Amniotic stem cell (primary cell): ENCODE measurements at places on chromosomes 5 and 9.
A peak's percentile ranks its signal among the peaks of the same experiment; 100 is the strongest.

GRCh38 chr5:1003296-1003937, 5.2 kb upstream of the NKD2 start:
- no peak for DNase-seq

- peak; percentile 4 for DNase-seq
Measured at GRCh38 chr9:100213730-100214477, 114.9 kb downstream of the INVS start.

DNA sequence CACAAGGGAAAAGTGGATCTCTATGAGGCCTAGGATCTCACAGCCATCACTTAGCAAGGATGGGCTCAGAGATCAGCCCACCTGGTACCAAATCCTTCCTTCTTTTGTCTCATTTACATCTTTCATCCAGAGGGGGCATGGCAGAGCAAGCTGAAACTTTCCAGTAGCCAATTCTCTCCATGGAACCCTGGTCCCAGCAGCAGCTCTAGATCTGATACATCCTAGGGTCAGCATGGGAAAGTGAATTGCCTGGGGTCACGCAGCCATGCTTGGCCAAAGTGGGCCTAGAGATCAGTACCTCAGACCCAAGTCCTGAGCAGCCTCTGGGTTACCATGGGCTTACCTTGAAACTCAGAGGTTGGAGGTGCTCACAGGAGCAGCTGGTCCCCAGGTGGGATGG, 170.5 kb downstream of the GABBR2 start:
- DNase-seq: no peak

GRCh38 chr9:90433398-90433941, 209.2 kb downstream of the DIRAS2 start:
- DNase-seq: no peak

- no peak for DNase-seq
Measured at GRCh38 chr9:36164372-36164771, 4.8 kb upstream of the CCIN start.

DNA sequence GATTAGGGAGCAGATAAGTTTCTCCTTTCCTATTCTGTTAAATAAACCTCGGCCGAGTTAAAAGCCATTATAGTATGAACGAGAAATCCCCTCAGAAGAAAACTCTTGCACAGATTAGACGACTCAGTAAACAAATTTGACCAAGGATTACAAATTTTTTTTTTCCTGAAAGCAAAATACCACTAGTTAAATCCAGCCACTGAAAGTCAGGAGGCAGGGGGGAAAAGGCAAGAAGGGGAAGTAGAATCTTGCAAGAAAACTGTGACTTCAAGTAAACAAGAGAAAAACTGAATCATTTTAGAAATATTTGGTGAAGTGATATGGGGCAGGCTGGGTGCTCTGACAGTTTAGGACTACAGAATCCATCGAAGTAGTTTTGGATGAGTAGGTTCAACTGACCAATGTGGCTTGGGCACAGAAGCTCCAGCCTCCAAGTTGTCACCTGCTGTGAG, 251.0 kb downstream of the DENND1A start:
- no peak for DNase-seq

GRCh38 chr5:142871363-142872193, 101.4 kb downstream of the ARHGAP26 start:
- no peak for DNase-seq

DNA sequence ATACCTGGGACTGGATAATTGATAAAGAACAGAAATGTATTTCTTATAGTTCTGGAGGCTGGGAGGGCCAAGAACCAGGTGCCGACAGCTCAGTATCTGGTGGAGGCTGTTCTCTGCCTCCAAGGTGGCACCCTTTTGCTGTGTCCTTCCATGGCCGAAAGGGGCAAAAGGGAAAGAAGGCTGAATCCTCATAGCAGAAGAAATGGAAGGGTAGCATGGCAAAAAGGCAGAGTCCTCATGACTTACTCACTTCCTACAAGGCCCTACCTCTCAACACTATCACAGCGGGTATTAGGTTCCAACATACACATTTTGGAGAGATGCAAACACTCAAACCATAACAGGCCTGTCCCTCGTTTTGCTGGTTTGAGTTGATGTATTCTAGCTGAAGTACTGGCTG, 25.1 kb upstream of the MED10 start:
- DNase-seq: no peak

GRCh38 chr9:34989946-34990635, 546 bp downstream of the DNAJB5 start:
- no peak for DNase-seq

DNA sequence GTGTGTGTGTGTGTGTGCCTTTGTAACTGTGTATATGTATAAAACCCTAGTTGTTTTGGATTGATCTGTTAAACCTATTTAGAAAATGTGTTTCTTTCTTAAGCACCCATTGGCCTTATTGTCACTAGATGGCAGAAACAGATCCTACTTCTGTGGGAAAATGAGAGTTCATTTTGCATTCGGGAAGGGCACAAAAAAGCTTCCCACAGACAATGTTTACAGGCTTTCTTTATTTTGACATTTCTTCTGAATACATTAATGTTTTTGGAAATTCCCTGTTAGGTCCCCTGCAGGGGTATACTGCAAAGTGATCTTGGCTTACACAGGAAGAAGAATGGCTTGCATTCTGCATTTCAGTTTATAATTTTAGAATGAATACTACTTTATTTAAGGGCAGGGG, 481.8 kb upstream of the ARRDC3 start:
- DNase-seq: no peak

GRCh38 chr9:35056571-35057270, 15.7 kb downstream of the VCP start:
- no peak for DNase-seq

DNA sequence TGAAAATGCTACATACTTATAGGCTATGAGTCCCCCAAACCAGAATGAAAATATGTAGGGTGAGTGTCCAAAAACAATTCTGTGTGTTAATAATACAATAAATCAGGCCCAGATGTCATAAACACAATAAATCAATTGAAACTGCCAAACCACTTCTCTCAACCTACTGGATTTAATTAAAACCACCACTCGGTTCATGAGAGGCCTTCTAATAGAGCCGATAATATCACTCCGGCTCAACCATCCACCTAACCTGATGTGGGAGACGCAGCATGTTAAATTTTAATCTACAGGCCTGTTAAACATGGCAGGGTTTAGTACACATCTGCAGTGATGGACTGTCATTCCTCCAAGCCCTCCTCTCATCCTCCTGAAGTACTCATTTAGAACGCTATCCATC, 734.5 kb upstream of the ZNF608 start:
- no peak for DNase-seq

GRCh38 chr9:18821788-18822187, 211.2 kb downstream of the SAXO1 start:
- DNase-seq: no peak

DNA sequence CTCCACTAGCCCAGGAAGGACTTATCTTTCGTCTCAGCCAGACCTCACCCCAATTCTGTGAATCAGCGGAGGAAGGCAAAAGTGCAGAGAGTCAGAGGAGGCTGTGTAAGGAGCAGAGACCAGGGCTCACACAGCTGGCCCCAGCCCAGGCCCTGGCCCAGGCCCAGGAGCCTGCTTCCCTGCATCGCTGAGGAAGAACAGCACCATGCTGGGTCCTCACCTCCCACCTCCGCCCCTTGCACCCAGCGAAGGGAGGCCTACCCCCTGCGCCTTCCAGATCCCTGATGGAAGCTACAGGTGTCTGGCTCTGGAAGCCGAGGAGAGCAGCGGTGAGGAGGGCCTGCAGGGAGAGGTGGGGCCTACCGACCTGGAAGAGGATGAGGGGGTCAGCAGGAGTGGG, 22.3 kb upstream of the SYNPO start:
- DNase-seq: no peak

DNA sequence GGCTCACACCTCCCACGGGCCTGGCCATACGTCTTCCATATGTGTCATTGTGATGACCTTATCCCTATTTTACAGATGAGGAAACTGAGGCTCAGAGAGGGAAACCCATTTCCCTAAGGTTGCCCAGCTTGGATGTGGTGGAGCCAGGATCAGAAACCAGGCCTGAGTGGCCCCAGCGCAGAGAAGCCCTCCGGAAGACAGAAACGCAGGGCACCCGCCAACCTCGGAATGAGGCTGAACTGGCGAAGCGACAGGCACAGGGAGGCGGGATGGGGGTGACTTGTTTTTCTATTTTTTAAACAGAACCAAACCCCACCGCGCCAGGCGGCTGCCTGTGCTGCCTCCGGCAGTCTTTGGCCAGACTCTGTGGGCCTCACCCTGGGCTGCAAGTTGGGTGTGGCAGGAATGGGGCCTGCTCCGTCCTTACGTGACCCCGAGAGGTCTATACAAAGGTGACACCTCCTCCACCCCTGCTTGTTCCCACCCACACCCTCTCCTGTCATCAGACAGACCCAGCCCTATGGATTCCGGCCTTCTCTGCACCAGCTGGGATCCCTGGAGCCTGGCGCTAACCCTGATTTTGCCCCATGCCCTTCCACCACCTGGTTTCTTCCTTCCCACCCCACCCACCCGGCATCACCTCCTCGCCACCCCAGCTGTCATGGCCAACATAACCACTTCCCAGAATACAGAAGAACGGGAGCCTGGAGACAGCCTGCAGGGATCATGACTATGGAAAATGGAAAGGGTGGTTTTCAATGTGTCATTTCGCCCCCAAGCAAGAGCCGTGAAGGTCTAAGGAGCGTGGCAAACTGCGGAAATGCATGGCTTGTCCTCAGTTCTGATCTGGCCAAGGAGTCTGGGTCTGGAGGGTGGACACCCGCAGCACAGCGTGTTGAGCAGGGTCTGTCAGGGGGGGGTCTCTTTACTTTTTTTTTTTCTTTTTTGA, 23.6 kb downstream of the PLPP7 start:
- DNase-seq: no peak

DNA sequence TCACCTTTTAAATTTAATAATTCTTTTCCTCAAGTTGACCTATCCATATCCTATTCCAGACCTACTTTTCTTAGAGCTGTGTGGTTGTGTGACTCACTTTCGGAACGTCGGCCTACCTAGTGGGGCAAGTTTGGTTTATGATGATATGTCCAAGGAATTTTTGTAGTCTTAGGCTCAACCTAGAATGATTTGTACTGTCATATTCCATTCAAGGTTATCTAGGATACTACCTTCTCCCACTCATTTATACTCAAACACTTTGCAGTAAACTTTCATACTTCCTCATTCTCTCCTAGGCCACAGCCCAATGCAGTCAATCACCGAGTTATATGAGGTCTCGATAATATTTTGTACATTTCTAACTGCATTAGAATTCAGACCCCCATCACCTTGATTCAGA, 61.9 kb downstream of the PIK3R1 start:
- no peak for DNase-seq
